ENCODE measurements at places on chromosomes 6 and 20. TPM values are rescaled to one million over a fixed set of nuclear protein-coding genes. Genes with fewer than 3 reads are reported as not detected.

DNA sequence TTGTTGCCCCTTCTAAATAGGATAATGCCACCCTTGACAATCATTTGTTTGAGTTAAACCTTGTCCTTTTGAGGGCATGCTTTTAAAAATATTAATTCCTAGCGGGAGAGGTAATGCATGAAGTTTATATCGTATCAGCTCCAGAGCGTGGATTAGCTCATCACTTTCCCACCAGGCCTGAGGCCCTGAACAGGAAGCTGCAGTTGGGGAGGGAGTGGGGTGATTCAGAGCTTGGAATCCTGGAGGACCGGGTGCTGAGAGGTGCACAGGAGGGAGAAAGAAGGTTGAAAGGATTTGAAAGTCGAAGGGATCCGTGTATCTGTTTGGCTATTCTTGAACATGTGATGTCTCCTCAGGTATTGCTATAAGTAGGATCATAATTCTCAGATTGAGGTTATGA is 25.0 kb downstream of the ZDHHC14 start:
- no peak overlapping the region for H3K27ac ChIP-seq
- H3K36me3 ChIP-seq = no peaks in the 10 kb centered on the region
- DNase-seq = no peak

DNA sequence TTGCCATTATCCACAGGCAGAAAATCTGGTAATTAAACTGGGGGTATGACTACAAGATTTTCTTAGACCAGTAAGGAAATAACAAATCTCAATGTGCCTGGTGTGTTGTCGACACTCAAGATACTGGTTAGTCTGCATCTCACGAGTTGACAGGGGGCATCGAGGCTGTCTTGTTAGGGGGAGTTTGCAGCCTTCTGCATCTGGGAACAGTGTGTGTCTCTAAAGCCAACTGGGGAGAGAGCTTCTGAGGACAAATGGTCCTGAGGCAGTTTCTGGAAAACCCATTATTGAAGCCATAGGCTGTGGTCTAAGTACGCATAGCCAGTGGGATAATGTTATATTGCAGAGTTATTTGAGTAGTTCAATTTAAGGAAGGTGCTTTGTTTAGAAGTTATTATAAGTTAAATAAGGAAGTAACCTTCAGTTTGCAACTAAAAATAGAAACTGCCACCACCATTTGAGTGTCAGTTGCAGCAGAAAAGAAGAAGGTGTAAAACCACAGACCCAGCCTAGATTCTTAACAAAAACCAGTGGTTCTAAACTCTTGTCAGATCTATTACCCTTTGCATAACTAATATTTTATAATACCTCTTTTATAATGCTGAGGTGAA is 15.4 kb upstream of the MAPK13 start:
- no peak overlapping the region for H3K4me3 ChIP-seq
- no peak for DNase-seq
- H3K4me1 ChIP-seq = peaks cover 17% of the 10 kb centered on the region
- H3K27ac ChIP-seq = no peak overlapping the region
- H3K36me3 ChIP-seq = peaks cover 22% of the 10 kb centered on the region

DNA sequence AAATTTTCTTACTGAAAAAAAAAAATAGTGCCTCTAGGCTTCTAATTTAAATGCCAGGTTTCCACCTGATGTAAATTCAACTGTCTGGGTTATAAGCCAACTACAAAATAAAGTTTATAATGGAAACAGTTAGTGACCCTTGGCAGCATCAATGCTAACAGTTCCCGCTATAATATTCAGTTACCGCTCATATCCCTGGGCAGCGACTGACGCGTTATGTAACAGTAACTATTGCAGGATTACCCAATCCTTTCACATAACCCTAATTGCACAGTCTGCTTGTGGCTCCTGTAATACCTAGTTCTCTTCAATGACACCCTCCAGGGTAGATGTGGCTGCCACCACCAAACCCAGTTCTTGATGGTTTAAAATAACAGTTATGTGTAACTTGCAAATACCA is 208.6 kb downstream of the MOXD1 start:
- no peak overlapping the region for H3K4me3 ChIP-seq
- H3K27me3 ChIP-seq = no peaks in the 10 kb centered on the region
- H3K4me1 ChIP-seq = no peaks in the 10 kb centered on the region
- no peak overlapping the region for H3K27ac ChIP-seq
- DNase-seq = no peak

DNA sequence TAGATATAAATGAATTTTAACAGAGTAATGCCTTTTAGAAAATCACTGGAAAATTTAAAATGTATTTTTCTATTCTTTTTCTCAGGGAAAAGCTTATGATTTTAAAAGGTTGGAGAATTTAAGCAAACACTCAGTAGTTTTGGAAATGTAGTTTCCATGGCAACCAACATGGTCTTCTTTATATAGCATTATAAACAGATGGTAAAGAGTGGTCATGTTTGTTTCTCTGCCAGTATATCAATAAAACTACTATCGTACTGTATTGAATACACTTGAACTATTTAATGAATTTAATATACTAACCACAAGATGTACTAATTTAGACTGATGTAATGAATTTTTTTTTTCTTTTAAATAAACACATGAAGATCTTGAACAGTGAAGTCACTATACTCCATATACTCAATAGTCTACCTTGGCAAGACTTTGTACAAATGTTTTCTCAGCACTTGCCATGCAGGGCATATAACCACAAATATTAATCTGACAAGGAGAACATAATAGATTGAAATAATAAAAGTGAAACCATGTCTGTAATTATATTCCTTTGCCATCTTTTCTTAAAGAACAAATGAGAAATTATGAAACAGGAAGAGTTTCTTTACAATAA is 105.5 kb downstream of the PDSS2 start:
- no peaks in the 10 kb centered on the region for H3K36me3 ChIP-seq
- no peak for DNase-seq
- no peak overlapping the region for H3K4me3 ChIP-seq
- no peaks in the 10 kb centered on the region for H3K4me1 ChIP-seq
- H3K27me3 ChIP-seq = no peaks in the 10 kb centered on the region

OGFR gene
- 54.1 TPM for total RNA-seq

CNKSR3 gene
- 10.8 TPM for total RNA-seq

GRCh38 chr20:17969278-17969883 is 563 bp downstream of the MGME1 start:
- H3K27ac ChIP-seq = peak overlapping the region; percentile 98
- no peaks in the 10 kb centered on the region for H3K36me3 ChIP-seq
- H3K4me1 ChIP-seq = peaks cover 75% of the 10 kb centered on the region

DNA sequence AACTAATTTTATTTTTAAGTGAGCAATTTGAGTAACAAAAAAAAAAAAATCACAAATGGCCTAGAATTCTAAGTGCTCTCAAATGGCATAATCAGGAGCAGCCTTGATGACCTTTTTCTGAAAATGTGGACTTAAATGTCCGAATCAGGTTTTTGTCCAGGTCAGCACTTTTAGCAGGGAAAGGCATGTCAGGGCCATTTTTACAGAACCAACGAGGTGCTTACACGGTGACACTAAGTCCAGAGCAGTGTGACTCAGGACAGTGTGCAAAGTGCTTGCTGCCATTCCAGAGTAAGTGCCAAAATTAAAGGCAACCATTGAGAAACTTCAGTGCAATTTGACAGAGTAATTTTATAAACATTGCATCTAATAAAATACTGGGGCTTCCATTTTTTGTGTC is 127.8 kb downstream of the KIF16B start:
- peaks cover 13% of the 10 kb centered on the region for H3K4me1 ChIP-seq
- H3K36me3 ChIP-seq = peaks cover 3% of the 10 kb centered on the region
- no peaks in the 10 kb centered on the region for H3K27me3 ChIP-seq
- H3K27ac ChIP-seq = no peak overlapping the region

GRCh38 chr20:50449738-50450492 is 60.3 kb upstream of the PTPN1 start:
- peaks cover 13% of the 10 kb centered on the region for H3K4me1 ChIP-seq
- H3K27ac ChIP-seq = no peak overlapping the region
- no peaks in the 10 kb centered on the region for H3K36me3 ChIP-seq
- no peaks in the 10 kb centered on the region for H3K27me3 ChIP-seq
- no peak overlapping the region for H3K4me3 ChIP-seq

PNPLA1 gene
- total RNA-seq = 15.7 TPM

DNA sequence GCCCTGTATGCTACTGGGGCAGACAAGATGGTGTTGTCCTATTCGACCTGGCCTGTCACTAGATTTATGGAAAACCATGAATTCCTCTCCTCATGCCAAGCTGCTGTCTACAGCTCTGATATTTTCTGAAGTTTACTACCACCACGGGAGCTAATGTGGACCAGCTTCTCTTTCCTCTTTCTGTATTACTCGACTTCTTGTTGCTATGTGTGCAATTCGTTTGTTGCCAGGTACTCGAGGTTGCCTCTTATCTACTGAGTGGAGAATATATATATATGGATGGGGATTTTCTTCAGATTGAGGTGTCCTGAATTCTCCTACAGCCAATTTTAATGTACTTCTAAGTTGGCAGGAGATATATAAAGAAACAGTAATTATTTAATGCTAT is 34.7 kb downstream of the MAN1A1 start:
- H3K36me3 ChIP-seq = no peaks in the 10 kb centered on the region
- H3K4me3 ChIP-seq = no peak overlapping the region
- H3K27ac ChIP-seq = no peak overlapping the region
- H3K4me1 ChIP-seq = peaks cover 20% of the 10 kb centered on the region
- DNase-seq = no peak

C20orf204 gene
- 1.3 TPM for total RNA-seq

DNA sequence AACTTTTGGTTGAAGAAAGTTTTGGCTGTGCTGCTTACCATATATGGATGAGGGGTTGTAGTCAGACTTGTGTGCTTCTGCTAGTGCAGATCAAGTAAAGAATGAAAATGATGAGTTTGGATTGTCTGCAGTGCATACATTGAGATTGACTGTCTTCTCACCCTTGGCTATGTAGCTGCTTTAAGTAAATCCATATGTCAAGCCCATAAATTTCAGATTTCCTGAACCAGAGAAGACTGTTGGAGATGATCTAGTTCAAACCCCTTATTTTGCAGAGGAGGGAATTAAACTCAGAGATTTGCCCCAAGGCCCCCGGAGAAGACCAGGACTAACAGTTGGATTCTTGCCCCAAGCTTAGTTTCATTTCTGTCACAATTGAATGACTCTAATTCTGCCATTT is 67.2 kb downstream of the PKIB start:
- no peak overlapping the region for H3K27ac ChIP-seq
- DNase-seq = no peak
- H3K27me3 ChIP-seq = no peaks in the 10 kb centered on the region
- H3K4me3 ChIP-seq = no peak overlapping the region
- H3K36me3 ChIP-seq = no peaks in the 10 kb centered on the region

GRCh38 chr6:127328043-127328609 is 15.3 kb downstream of the ECHDC1 start:
- no peaks in the 10 kb centered on the region for H3K27me3 ChIP-seq
- H3K4me3 ChIP-seq = no peak overlapping the region
- no peak for DNase-seq
- no peak overlapping the region for H3K27ac ChIP-seq
- peaks cover 15% of the 10 kb centered on the region for H3K36me3 ChIP-seq
- no peaks in the 10 kb centered on the region for H3K4me1 ChIP-seq

DNA sequence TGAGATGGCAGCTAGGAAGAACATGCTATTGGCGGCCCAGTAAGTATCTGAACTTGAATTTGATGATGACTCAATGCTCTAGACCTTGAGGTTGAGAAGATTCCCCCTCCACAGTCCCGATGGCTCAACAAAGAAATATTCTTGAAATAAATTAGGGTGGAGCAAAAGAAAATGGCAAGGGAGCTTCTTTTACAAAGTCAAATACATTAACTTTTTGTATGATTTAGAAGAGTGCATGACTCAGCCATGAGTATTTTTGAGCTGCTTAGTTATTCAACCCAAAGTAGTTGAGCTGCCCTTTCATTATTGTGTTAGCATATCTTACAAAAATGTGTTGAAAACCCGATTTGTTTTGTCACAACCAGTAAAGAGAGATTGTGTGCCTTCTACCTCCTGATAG is 7.6 kb downstream of the TFAP2C start:
- no peak overlapping the region for H3K4me3 ChIP-seq
- H3K36me3 ChIP-seq = peaks cover 24% of the 10 kb centered on the region
- H3K4me1 ChIP-seq = peaks cover 20% of the 10 kb centered on the region

GRCh38 chr6:113731541-113731940 is 125.6 kb upstream of the MARCKS start:
- H3K4me3 ChIP-seq = no peak overlapping the region
- no peaks in the 10 kb centered on the region for H3K27me3 ChIP-seq
- H3K27ac ChIP-seq = no peak overlapping the region
- H3K36me3 ChIP-seq = no peaks in the 10 kb centered on the region
- H3K4me1 ChIP-seq = peaks cover 10% of the 10 kb centered on the region

TTI1 gene
- total RNA-seq = 18.8 TPM

BMP2 gene
- total RNA-seq = 40.4 TPM

DNA sequence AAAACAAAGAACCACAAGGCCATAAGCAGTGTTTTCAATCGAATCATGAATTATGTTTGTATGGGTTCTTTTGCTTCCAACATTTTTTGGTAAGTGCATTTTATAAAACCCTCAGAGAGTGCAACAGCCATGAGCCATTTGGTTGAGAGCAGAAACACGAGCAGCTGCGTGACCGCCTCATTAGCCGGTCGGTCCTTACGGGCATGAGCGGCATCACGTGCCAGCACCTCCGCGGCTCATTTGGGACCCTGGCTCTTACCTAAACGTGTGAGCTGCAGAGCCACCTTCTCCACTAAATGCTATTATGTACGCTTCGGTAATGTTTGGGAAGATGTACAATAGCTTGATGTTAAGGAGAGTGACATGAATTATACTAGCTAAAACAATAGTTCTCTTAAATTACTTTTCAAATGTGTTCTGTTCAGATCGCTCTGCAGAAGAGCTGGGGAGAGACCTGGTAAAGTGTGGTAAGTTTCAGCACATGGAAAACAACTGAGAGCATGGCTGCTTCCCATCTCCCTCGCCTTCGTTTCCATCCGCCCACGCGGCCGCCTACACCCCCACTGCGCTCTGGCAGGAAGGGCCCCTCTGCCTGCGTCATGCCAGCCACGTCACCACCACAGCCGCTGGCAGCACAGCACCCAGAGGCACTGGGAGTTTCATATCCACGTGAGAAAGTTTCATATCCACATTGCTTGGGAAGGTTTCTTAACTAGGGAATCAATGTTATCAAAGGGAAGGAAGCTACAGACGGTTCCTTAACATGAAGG is 23.7 kb upstream of the PDE10A start:
- peaks cover 4% of the 10 kb centered on the region for H3K27me3 ChIP-seq
- DNase-seq = no peak

GRCh38 chr20:2745936-2746635 is 53.5 kb downstream of the EBF4 start:
- DNase-seq = no peak
- peaks cover 9% of the 10 kb centered on the region for H3K4me1 ChIP-seq
- H3K27ac ChIP-seq = no peak overlapping the region
- peaks cover 8% of the 10 kb centered on the region for H3K27me3 ChIP-seq
- H3K36me3 ChIP-seq = no peaks in the 10 kb centered on the region

PLG gene
- not detected for total RNA-seq

PRIM2 gene
- 14.6 TPM for total RNA-seq

RAET1G gene
- 3.4 TPM for total RNA-seq

DNA sequence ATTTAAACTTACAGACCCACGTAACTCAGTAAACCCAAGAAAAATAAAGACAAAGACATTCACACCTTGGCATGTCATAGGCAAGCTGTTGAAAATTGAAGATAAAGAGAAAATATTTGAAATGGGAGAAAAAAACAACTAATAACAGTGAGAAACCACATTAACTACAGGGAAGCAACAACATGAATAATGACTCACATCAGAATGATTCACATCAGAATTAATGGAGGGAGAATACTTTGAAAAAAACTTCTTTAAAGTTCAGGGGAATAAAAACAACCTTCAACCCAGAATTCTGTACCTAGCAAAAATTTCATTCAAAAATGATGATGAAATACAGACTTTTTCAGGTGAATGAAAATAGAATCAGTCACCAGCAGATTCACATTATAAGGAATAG is 32.9 kb upstream of the SLC22A3 start:
- H3K4me1 ChIP-seq = no peaks in the 10 kb centered on the region
- DNase-seq = no peak
- no peak overlapping the region for H3K27ac ChIP-seq
- H3K36me3 ChIP-seq = no peaks in the 10 kb centered on the region
- no peaks in the 10 kb centered on the region for H3K27me3 ChIP-seq
- H3K4me3 ChIP-seq = no peak overlapping the region

Data from suprapubic skin (tissue), 4 donors.